ENCODE measurements at places on chromosomes 13 and 19.

DNA sequence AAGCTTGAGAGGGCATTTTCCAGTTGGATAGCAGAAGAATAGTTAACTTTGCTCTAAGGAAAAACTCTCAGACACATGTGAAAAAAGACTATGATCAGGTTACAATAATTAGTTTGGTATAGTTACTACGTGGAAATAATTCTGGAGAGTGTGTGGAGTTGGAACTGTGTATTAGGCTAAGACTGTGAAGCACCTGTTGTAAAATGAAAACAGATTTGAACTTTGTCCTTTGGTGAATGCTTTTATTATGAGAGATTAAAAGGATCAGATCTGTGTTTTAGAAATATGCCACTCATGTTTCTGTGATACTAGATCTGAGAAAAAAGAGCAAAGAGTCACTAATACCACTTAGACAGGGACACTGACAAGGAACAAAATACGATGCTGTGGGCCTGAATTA, 807.5 kb upstream of the ATXN8OS start:
- no peak for DNase-seq

GRCh38 chr19:39430675-39431593, 4.8 kb downstream of the RPS16 start:
- DNase-seq = peak; percentile 67

GRCh38 chr13:51928231-51928630, 66.5 kb downstream of the CCDC70 start:
- no peak for DNase-seq

GRCh38 chr13:102369302-102369701, 32.5 kb downstream of the FGF14 start:
- DNase-seq = no peak

GRCh38 chr19:47657719-47658118, 48.8 kb downstream of the BICRA start:
- no peak for DNase-seq

DNA sequence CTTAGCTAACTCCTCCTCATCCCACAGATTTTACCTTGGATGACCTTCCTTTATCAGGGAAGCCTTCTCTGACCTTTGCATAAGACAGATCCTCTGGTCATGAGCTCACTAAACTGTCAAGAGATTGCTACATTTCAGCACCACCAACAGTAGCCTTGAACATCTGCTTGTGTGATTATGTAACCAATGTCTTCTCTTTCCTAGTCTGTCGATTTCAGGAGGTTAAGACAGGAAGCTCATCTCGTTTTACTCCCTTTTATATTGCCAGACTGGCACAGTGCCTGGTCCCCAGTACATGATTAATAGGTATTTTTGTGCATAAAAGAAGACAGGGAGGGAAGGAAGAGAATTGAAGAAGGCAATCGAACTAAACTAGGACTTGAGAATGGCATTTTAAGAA, 1697.7 kb downstream of the EFNB2 start:
- no peak for DNase-seq

GRCh38 chr13:48776401-48776800, 122.7 kb downstream of the CYSLTR2 start:
- DNase-seq = no peak

- DNase-seq = no peak
Observed at GRCh38 chr19:900043-900301, 6.7 kb downstream of the RNU6-9 start.

GRCh38 chr19:1762243-1763117, 9.2 kb downstream of the ONECUT3 start:
- no peak for DNase-seq

DNA sequence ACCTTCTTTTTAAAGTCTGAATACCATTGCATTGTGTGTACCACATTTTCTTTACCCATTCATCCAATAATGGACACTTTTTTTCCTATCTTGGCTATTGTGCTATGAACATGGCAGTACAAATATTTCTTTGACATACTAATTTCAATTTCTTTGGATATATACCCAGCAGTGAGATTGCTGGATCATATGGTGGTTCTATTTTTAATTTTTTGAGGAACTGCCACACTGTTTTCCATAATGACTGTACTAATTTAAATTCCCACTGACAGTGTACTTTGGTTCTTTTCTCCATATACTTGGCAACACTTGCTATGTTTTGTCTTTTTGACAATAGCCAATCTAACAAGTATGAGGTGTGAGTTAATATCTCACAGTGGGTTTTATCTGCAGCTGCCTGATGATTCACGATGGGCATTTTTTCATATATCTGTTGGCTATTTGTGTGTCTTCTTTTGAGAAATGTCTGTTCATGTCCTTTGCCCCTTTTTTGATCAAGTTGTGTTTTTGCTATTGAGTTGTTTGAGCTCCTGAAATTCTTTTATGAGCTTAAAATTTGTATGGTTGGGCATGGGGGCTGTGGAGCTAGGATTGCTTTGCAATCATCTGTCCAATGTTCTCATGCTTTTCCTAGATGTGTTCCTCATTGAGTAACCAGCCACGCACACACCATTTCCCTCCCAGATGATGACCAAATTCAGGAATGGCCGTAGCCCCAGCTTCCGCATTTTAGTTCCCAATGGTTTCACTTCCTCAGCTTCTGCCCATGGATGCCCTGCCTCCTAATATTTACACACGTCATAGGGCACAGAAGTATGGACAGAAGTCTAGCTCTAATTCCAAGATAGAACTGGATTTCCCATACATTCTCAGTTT, 380.0 kb upstream of the SGCG start:
- no peak for DNase-seq

GRCh38 chr13:53240401-53241025, 211.9 kb downstream of the OLFM4 start:
- DNase-seq = no peak

GRCh38 chr13:49584771-49585182, 581 bp downstream of the RCBTB1 start:
- no peak for DNase-seq

DNA sequence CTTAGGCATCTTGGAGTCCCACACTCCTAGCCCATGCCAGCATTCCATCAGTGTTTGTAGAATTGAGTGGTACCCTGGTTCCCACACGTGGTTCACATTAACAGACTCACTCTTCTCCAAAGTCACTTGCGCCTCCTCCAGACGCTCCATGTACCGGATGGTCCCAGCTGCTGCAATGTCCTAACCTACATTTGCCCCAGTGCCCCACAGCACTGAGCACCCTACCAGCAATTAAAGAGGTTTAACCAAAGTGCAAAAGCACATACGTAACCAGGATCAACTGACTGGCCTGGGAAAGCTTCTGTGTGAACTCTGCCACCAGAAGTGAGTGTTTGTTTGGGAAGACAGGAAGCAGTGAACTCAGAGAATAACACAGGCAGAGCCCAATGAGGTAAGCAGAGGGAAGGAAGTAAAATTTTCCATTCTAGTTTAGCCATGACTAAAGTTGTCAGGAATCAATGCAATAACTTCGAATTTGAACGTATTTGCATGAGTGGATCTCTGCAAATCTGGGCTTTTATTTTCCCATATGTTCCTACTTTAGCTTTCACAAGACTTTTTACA, 7.3 kb upstream of the MEDAG start:
- peak; percentile 11 for DNase-seq

DNA sequence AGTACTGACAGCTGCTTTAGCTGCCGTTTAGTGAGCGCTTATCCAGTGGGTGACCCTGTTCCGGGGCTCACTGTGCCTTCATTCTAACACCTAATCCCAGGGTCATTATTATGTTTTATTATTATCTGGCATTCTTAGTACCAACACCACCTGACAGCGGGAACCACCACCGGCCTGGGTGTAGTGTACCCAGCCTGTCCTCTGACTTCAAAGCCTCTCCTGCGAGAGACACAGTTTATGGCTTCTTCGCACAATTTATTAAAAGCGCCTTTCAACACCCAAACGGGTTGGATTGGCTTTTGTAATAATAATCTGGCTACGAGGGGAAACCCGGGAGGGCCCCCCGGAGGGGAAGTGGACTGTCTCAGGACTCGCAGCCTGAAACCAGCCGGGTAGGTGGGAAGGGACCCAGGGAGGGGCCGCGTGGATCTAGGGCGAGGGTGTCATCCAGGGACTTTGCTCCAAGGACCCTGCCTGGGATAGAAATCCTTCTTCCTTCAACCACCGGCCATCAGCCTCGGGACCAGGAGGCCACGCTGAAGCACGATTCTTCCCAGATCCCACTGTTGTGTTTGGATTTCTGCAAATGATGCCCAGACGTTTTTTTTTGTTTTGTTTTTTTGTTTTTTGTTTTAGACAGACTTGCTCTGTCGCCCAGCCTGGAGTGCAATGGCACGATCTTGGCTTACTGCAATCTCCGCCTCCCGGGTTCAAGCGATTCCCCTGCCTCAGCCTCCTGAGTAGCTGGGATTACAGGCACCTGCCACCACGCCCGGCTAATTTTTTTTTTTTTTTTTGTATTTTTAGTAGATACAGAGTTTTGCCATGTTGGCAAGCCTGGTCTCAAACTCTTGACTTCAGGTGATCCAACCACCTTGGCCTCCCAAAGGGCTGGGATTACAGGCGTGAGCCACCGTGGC, 1.6 kb upstream of the ZBTB7A start:
- DNase-seq = no peak

DNA sequence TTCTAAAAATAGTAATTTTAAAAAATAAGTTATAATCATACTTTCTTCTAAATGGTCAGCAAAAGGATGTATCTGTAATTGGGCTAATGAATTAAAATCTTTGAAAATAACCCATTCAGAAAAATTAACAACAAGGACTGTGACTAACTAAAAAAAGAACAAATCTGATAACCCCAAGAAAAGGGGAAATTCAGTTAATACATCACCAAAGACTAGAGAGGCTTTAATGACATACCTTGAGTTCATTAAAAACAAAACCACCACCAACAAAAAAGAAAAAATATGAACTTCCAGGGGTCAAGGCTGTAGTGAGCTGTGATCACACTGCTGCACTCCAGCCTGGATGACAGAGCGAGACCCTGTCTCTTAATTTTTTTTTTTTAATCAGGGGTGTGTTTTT, 121.8 kb downstream of the TBC1D4 start:
- DNase-seq = no peak

DNA sequence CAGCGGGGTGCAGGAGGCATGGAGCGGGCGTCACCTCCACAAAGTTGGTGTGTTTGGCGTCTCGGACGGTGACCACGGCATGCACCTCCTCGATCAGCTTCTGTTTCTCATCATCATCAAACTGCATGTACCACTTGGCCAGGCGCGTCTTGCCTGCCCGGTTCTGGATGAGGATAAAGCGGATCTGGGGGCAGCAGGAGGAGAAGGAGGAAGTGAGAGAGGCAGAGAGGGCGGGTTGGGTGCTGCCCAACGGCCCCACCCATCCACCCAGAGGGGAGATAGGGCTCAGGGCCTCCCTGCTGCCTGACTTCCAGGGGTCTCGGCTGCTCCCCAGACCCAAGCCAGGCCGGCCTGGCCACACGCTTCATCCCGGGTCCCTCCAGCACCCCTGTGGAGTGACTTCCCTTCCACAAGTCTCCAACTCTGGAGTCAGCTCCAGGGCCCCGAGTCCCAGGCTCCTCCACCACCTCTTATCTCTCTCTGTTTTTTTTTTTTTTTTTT, 4.6 kb downstream of the AP2S1 start:
- no peak for DNase-seq

DNA sequence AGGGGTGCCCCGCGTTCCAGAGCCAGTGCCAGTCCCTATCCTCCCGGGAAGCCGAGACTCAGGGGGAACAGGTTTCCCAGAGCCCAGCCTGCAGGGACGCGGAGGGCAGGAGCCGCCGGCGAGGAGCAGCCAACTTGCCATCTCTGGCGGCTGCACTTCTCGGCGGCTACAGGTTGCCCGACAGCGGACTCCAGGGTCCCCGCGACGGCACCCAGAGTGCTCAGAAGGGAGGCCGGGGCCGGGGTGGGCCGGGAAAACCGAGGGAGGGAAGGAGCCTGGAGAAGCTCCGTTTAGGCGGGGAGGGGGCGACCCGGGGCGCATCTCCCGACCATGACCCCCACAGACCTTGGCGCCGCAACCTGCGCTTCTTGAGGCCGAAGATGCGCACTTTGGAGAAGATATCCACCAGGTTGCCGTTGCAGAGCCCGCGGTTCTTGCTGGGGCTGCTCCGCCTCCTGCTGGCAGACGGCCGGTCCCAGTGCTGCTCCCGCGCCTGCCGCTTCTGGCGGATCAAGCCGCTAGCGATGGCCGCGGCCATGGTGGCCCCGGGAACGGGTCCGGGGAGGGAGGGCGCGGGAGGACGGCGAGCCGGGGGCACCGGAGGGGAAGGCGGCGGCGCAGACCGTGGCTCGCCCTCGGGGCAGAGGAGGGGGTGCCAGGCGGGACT, 463.8 kb downstream of the ITGBL1 start:
- DNase-seq = peak; percentile 8

GRCh38 chr19:49906879-49907564, 10.3 kb upstream of the IL4I1 start:
- DNase-seq = no peak

DNA sequence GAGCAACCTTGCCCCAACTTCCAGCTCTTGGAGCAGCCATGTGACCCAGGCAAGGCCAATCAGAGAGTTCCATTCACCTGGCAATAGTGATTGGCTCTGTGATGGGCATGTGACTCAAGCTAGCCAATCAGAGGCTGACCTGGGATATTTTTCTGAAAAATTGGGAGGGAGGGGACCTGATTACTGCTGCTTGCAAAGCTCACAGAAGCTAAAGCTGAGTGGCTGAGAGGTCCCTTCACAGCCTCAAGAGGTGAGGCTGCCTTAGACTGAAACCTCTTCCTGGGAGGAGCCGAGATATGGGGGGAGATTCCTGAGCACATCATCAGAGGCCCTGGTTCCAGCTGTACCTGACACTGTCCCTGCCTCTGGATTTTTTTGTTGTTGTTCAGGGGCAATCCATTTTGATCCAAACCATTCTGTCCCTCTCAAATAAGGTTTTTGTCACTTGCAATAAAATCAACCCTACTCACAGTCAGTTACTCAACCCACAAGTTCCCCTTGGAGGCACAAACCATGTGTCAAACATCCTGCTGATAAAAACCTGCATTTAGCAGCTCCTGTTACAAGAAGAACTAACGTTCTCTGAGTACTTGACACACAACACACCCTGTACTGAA, 4.8 kb downstream of the CIB3 start:
- DNase-seq = no peak

DNA sequence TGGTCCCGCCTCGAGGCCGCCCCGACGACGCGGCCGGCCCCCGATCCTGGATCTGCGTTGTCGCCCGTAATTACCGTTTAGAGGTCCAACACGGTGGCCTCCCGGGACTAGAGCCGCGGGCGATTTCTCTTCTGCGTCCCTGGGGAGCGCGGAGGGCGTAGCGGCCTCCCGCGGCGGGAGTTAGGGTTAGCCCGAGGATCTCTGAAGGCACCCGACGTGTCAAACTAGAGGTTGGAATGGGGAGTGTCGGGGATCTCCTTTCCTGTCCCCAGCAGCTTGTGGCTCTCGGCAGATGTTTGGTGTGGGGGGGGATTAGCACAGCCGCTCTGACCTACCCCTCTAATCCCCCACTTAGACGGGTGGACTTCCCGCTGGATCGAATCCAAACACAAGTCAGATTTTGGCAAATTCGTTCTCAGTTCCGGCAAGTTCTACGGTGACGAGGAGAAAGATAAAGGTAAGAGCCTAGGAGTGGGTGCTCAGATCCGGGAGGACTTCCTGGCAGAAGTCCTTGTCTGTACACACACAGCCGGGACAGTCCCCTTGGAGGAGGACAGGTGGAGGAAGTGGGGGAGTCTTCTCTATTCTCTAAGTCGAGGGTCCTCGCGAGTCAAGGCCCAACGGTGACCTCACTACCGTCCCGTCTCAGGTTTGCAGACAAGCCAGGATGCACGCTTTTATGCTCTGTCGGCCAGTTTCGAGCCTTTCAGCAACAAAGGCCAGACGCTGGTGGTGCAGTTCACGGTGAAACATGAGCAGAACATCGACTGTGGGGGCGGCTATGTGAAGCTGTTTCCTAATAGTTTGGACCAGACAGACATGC, 581 bp downstream of the CALR start:
- DNase-seq = peak; percentile 51

GRCh38 chr19:34172661-34173192, 423 bp downstream of the LSM14A start:
- DNase-seq = peak; percentile 38

Measured in stimulated activated CD4-positive, alpha-beta T cell treated with anti-CD3 and anti-CD28 coated beads, Interleukin-2, amount 100 ng/mL, for 24 hours (primary cell).